Stimulated activated CD4-positive, alpha-beta T cell treated with anti-CD3 and anti-CD28 coated beads, Interleukin-1b, Interleukin-23, amount 100 ng/mL, for 48 hours (primary cell): ENCODE measurements at places on chromosomes 5 and 9.

DNA sequence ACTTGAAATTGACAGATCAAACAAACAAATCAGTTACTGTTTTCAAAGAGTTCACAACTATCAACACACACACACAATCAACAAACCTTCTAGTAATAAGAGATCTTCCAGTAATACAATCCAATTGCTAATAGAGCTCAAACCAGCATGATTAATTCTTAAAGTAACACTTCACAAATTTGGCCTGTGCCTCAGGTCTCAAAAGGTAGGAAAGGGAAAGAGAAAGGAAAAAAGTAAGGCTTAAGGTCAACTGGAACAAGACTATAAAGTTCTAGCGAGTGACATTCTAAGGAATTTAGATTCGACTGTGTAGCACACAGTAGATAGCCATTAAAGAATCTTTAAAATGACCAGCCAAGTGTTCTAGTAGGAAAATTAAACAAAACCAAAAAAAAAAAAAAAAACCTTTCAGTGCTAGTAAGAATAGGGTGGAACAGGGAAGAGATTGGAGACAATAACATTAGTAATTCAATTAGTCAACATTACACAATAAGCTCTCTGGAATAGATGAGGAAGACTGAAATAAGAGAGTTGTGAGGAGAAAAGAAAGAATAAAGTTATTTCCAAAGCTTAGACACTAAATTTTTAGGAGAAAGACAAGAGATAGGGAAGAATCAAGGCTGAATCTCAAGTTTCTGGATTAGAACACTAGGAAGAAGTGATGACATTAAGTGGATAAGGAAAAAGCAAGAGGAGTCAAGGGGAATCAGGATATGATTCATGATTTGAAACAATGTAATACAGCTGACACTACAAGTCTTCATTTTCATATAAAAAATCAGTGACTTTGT, 86.1 kb downstream of the FBXL17 start:
- DNase-seq: no peak

DNA sequence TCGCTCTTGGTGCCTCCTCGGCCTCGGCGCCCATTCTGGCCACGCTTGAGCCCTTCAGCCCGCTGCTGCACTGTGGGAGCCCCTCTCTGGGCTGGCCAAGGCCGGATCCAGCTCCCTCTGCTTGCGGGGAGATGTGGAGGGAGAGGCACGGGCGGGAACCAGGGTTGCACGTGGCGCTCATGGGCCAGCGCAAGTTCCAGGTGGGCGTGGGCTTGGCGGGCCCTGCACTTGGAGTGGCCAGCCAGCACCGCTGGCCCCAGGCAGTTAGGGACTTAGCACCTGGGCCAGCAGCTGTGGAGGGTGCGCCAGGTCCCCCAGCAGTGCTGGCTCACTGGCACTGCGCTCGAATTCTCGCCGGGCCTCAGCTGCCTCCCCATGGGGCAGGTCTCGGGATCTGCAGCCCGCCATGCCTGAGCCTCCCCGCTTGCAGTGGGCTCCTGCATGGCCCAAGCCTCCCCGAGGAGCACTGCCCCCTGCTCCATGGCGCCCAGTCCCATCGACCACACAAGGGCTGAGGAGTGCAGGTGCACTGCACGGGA, 106.4 kb downstream of the SMC2 start:
- no peak for DNase-seq

GRCh38 chr9:136798708-136799078, 2.6 kb downstream of the CCDC183 start:
- no peak for DNase-seq

DNA sequence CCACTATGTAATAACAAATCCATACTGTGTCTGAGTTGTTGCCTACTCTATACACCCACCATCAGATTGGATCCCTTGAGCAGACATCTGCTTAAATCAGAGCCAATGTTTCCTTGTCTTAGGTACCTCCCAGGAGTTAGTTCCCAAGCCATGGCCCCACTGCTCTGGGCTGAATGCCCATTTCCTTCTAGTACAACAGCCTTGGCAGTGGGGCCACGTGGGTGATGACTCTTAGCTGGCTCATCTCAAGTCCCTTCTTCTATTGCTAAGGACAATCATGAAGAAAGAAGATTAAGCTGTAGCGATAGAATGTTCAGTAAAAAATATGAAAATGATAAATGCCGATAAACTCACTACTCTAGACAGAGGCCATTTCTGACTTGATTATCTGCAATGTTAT, 16.6 kb downstream of the PTGR1 start:
- DNase-seq: no peak

DNA sequence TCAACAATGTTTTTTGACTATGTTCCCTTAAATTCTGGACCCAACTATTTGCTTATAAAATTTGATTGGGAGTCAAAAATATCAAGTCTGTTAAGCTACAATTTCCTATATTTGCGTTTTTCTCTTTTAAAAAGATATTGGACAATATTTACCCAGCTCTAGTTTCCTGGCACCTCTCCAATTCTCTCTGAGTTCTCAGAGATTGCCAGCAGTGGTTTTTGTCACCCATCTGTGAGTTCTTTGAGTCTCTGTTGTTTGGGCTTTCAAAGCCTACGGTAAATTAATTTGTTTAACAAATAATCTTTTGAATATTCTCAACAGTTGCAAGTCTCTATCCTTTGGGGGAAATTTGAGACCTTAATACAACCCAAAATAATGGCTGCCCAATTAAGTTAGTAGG, 174.2 kb upstream of the PUM3 start:
- DNase-seq: no peak

GRCh38 chr9:101449071-101449721, 13.6 kb upstream of the ALDOB start:
- DNase-seq: peak; percentile 46

GRCh38 chr9:129762985-129763926, 10.4 kb upstream of the PTGES start:
- DNase-seq: no peak

DNA sequence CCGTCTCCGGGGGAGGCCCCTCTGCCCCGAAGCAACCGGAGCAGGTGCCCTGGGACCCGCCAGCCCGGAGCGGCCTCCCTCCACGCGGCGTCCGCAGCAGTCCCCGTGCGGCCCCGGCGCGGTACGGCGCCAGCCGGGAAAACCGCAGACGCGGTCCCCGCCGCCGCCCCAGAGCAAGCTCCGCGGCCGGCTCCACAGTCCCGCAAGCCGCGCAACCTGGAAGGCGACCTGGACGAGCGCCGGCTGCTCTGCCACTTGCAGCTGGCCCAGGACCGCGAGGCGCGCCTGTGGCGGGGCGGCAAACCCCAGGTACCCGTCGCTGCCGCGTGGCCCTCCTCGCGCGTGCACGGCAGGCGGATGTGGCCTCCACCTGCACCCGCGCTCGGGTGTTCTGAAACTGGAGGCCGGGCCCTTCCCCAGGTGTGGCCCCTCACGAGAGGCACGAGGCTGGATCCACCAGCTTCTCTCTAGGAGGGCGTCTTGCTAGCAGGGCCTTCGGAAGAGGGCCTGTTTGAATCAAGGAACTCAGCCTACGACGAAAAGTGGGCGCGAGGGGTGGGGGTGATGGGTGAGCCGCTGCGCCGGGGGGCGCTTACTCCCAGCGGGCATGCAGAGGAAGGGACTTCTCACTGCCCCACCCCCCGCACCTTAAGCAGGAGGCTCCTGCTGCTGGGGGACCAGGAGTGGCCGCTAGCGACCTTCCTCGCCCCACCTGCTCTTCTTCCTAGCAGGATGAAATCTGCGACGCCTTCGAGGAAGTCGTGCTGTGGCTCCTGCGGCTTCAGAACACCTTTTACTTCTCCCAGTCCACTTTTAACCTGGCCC, 602 bp downstream of the CCNI2 start:
- peak; percentile 37 for DNase-seq
